ENCODE measurements at places on chromosomes 1 and 21.

GRCh38 chr21:28767523-28767922 lies 225.2 kb downstream of the LTN1 start:
- DNase-seq = no peak

- no peak for DNase-seq
Observed at GRCh38 chr1:108192581-108192980, 7.6 kb downstream of the SLC25A24 start.

GRCh38 chr1:9843576-9843945 lies 19.8 kb upstream of the CLSTN1 start:
- DNase-seq = no peak

DNA sequence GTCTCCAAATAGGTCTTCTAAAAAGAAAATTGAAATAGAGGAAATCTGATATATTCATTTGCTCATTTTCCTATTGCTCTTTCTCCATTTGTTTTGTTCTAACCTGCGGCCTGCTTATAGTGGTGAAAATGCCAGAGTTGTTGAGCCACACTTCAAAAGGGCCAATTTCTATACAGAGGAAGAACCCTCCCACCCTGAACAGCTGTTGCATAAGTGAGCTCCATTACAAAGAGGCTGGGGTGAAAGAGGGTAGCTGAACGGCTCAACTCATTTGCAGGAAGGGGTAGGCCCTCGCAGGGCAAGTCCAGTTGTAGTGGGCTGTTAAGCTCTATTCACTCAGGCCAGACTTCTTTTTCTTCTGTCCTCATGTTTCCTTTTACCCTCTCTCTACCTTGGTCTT lies 8.8 kb downstream of the ADCY10 start:
- DNase-seq = no peak

GRCh38 chr1:207672522-207673130 lies 27.7 kb downstream of the CR1L start:
- no peak for DNase-seq

DNA sequence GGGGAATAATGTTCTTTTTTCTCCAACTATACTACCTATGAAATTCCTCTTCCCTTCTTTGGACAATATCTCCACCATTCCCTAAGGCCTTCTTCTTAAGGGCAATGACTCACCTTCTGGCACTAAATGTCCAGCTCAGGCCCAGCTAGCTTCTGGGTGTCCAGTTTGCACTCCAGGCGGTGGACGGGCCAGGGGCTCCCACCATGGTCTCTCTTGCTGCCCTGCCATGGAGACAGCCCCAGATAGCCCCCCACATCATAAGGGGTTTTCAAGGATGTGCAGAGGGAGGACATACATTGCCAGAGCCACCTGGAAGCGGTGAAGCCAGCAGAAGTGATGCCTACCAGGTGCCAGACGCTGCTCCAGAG lies 43.8 kb downstream of the C1orf198 start:
- no peak for DNase-seq

- no peak for DNase-seq
Observed at GRCh38 chr1:94884106-94884505, 42.8 kb downstream of the CNN3 start.

DNA sequence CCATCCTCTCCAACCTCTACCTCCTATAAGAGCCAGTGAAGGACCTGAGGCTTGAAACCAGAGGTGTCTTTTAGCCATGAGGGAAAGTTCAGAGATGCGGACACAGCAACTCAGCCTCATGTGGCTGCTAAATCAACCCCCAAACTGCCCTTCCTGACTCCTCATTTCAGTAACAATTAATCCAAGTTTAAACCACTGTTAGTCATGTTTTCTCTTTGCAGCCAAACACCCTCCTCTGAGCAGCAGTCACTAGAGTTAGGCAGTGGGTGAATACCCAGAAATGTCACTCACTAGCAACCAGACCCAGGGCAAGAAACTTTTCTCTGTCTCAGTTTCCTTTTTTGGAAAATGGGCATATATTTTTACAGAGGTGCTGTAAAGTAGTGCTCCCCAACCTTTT lies 71.2 kb downstream of the KCNJ15 start:
- DNase-seq = no peak

- no peak for DNase-seq
Observed at GRCh38 chr1:113124366-113124765, 51.4 kb downstream of the LRIG2 start.

DNA sequence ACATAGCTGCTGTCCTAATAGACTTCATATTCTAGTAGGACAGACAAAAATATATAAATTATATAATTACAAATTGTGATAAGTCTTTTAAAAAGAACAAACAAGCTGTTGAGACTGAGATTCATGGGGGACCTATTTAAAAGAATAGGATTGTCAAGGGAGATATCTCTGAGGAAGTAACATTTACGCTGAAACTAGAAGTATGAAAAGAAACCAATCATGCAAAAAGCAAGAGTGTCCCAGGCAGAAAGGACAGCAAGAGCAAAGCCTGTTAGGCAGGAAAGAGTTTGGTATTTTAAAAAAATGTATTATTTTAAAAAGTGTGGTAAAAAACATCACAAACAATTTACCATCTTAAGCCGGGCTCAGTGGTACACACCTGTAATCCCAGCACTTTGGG lies 9.1 kb upstream of the METTL13 start:
- DNase-seq = no peak

DNA sequence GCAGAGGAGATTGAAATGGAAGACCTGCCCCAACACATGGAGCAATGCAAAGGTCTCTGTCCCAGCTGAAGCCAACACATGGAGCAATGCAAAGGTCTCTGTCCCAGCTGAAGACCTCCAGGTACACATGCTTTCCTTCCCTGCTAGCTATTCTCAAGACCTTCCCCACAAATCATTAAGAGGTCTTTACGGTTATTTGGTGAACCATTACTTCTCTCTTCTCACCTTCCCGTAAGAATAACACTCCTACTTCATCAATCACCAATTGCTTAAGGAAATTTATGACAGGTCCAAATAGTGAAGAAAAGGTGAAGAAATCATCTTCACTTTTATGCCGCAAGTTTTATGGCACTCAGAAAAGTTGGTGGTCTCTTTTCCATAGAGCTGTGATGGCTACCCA lies 138.8 kb downstream of the NTPCR start:
- no peak for DNase-seq

- no peak for DNase-seq
Observed at GRCh38 chr1:221488550-221488949, 253.3 kb downstream of the DUSP10 start.

- DNase-seq = no peak
Observed at GRCh38 chr1:225396357-225396756, 31.5 kb downstream of the LBR start.

DNA sequence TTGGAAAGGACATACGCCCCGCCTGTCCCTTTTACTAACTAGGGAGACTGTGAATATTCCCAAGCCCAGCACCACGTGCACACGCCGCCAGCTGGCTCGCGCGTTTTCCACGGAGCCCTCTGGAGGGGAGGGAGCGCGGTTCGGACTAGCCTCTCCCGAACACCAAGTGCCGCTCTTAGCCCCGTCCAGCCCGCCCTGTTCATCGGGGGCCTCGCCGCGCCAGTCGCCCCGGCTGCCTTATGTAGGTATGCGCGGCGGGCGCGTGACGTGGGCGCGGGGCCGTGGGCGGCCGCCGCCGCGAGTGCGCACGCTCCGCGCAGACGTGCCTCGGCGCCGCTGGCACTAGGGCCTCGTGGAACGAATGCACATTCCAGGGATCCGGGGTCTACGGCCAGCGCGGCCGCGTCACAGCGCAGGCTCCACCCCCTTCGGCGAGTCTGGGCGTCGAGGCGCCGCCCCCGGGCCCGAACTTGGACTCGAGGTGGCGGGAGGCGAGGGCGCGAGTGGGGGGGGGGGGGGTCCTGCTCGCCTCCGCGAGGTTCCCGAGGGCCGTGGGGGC lies 767 bp upstream of the IRF2BP2 start:
- peak; percentile 76 for DNase-seq

DNA sequence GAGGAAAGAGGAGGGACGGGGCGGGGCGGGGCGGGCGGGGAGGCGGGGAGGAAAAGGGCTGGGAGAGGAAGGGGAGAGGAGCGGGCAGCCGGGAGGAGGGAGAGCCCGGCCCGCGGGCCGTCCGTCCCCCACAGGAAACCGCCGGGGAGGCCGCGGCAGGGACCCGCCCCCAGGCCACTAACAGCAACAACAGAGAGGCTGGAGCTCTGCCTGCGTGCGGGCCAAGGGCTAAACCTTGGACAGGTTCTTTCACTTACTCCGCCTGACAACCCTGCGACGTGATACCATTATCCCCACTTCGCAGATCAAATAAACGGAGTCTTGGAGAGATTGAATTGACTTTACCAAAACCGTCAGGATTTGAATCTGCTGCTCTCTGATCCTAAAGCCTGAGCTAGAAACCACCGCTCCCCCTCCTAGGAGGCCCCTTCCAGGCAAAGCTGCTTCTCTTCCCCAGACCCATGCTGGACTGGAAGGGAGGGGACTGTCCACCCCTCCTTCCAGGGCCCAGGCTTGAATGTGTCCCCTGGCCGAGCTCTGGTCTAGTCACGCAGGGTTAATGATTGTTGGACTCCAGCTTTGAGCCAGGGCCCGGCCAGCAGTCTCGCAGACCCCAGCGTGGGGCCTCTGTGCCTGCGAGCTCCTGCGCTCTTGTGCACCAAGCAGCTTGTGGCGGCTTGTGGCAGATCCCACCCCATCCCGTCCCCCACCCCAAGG lies at the start of gene EVA1B:
EVA1B (minus strand) TSS at position 10 of the 717 bp plus-strand sequence. CDS start 608 bp downstream, outside the sequence.
- peak; percentile 22 for DNase-seq

- no peak for DNase-seq
Observed at GRCh38 chr1:205582046-205582445, 49.8 kb downstream of the ELK4 start.

GRCh38 chr1:31781756-31782371 lies 17.7 kb upstream of the ADGRB2 start:
- DNase-seq = no peak

All from activated CD4-positive, CD25-positive, alpha-beta regulatory T cell (primary cell).